ENCODE measurements at places on chromosomes 5 and 9. TPM values are rescaled to one million over a fixed set of nuclear protein-coding genes. Genes with fewer than 3 reads are reported as not detected.

- DNase-seq, result no peak
Observed at GRCh38 chr9:16627967-16628366, 242.5 kb downstream of the BNC2 start.

TAF11L5 gene
- not detected for total RNA-seq

SAPCD2 gene
- total RNA-seq, result 2.9 TPM

DNA sequence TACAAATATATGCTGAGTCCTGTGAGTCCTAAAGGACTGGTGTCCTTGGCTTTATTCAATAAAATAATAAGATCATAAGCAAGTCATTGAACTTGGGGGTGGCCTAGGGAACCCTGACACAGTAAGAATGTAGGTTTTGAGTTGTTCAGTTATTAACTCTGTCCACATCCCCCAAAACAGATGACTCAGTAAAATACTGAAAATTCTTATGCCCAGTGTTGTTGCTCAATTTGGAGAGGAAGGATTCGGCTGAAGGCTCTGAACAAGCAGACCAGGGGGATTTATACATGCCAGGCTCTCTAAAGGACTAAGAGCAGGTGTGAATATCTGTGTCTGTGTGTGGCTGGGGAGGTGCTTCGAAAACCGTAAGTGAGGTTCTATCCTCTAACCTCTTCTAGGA is 173.7 kb downstream of the RMI1 start:
- no peak for DNase-seq

Measured in breast epithelium (tissue), 4 donors.